ENCODE measurements at places on chromosomes 4 and X.

DNA sequence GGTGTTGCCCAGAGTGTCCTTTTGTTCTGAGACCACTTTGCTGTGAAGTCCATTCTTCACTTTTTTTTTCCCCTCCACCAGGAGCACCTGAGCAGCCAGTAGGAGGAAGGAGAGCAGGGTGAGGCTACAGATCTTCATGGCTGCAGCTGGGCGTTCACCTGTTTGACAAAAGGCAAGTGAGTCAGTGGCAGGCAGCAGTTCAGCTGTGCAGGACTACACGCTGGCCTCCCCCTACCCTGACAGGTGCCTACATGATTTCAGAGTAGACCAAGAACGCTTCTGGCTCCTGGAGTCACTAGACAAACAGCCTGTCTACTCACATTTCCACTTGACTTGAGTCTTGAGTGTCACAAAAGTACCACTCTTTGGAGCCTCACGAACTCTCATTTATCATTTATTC is 2.0 kb downstream of the FGFBP1 start:
- DNase-seq = no peak

GRCh38 chr4:110754716-110755115 is 131.8 kb upstream of the PITX2 start:
- DNase-seq = no peak

DNA sequence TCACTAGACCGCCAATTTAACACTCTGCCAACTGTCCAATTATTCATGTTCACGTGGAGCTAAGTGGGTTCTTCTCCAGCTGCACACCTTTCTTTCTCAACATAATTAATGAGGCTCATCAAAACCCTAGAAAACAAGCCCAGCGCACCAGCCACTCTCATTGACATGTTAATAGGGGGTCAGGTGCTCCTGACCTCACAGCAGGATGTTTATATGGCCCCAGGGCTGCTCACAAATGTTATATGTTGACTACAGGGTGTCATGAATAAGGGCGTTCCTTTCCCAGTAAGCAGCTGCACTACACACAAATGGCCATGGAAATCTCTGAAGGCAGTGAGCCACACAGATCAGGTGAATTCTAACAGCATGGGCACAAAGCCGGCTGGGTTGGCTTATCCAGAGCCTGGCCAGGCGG is 209.8 kb downstream of the MGST2 start:
- DNase-seq = no peak

DNA sequence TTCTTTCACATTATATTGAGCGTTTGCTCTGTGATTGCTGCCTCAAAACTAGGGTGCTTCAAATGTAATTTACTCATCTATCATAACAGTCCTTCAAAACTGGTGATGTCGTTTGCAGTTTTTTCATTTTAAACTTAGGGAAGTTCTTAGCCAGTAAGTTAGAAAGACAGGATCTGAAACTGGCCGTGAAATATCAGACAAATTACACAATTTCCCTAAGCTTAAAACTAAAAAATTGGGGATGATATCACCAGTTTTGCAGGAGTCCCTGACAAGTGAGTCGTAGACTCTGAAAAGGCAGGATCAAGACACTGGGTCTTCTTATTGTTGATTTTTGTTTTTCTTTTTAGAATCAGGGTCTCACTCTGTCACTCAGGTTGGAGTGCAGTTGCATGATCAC is 44.8 kb downstream of the MOB1B start:
- no peak for DNase-seq

- DNase-seq = no peak
Measured at GRCh38 chrX:133290076-133290475, 71.9 kb upstream of the TFDP3 start.

- no peak for DNase-seq
Measured at GRCh38 chr4:26590639-26591038, 6.8 kb downstream of the TBC1D19 start.

DNA sequence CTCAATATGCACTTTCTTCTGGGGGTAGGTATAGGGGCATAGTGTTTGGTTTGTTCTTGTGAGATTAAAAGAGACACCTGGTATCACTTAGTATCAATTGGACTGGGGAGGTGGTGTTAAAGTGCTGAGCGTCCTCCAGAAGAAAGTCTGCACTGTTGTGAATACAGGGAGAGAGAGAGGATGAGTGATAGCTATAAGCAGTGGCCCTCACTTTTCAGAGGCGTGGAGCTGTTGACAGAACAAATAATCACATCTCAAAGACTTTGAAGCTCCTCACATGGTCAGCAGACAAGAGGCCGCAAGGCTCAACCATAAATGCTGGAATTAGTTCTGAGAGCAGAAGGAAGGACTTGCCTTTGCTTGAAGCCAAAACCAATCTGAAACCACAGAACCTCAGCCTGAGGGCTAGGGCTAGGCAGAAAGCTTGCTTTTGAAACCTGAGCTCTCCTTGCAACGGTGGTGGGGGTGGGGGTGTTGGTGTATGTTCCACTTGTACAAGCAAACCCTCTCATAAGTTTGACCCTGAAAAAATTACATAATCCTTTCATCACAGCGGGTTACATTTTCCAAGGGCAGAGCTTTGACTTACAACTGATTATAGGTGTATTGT is 123.2 kb upstream of the SCML1 start:
- DNase-seq = no peak

GRCh38 chr4:164946810-164947209 is 30.6 kb downstream of the TRIM61 start:
- no peak for DNase-seq

- DNase-seq = no peak
Measured at GRCh38 chr4:122073615-122074014, 78.5 kb upstream of the BLTP1 start.

- DNase-seq = no peak
Measured at GRCh38 chrX:65608026-65608425, 59.4 kb upstream of the MSN start.

- DNase-seq = no peak
Measured at GRCh38 chr4:4763822-4764557, 95.5 kb upstream of the MSX1 start.

DNA sequence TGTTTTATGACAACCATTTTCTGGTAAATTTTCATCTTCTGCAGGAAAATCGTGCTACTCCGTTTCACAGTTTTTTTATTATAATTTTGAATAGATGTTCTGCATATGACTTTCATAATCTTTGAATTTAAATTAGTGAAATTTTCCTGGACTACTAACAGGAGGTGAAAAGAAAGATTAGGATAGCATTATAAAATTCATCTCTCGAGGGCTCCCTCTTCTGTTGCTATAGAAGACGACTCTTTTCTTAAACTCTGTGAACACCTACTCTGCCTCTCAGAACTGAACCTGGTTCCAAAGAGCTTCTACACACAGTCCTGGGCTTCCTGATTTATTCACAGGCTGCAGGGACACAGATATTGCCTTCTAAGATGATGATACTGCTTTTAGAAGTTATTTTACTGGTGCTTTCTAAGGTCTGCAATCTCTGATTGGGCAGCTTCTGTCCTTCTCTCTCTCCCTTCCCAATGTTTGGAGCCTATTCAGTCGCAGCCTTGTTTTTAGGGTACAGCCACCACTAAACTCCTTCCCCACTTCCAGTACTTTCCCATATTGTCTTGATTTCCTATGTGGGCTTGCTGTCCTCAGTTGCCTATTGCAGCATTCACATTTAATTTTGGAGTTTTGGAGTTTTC is 10.1 kb upstream of the SAP30 start:
- no peak for DNase-seq

- DNase-seq = no peak
Measured at GRCh38 chr4:41389356-41389755, 132.6 kb downstream of the UCHL1 start.

DNA sequence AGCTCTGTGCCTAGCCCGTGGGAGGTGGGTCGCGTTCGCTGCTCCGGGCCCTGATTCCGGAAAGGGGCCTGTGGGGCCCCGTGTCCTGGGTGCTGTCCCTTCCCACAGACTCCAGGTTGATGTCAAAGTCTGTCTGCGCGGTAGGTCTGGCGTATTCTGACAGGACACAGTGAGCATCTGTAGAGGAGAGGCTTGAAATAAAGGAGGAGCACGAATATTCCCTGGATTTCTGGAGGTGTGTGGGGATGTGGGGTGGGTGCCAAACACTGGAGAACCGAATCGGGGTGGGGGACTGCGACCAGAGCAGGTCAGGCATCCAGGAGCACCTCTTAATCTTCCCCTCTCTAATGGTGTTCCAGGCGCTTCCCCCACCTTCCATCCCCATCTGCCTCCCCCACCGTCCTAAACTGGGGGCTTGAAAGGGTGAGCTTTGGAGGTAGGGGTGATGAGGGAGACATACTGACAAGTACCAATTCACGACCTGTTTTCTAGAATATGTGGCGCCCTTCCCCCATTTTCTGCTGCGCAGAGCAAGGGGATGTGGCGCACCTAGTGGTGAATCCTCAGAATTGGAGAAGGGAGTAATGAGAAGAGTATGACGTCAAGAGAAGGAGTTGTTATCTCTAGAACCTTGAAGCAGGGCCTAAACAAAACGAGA is 877 bp downstream of the GPRASP1 start:
- no peak for DNase-seq

DNA sequence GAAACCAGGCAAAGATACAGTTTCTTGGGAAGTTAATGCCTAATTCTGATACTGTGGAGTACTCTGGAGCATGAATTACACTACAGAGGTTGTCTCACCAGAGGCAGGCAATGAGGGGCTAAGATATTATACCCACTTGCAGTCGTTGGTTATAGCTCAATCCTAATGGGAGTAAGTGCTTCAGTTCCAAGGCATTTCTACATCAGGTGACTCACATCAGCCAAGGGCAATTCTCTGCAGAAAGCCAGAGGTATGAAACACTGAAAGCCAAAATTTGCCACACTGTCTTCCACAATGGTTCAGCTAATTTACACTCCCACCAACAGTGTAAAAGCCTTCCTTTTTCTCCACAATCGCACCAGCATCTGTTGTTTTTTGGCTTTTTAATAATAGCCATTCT is 174.0 kb upstream of the IL15 start:
- DNase-seq = no peak

GRCh38 chrX:22078117-22078516 is 46.0 kb downstream of the PHEX start:
- DNase-seq = no peak

GRCh38 chrX:153441981-153442380 is 3.9 kb downstream of the TREX2 start:
- no peak for DNase-seq

DNA sequence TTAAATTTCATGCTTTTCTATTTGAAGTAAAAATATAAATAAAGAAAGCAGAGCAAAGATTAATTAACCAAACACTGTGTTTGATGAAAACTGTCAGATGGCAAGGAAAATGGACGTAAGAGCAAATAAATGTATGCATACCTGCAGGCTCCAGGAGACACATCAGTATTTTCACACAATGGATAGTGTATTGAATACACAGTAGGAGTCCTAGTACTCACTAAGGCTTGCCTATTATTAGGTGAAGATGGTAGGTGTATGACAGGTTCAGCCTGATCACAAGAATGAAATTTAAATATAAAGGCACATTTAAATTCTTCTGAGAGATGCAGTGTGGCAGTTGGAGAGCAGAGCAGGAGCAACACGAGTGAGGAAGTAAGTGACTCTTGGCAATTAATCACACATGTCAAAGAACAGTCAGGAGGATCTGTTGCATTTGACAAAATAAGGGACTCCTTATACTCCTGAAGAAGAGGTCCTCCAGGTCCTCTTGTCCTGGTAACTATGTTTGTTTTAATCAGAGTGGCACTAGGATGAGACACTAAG is 106.0 kb upstream of the NDST4 start:
- no peak for DNase-seq

- no peak for DNase-seq
Measured at GRCh38 chr4:81684352-81684751, 212.6 kb upstream of the RASGEF1B start.

- DNase-seq = no peak
Measured at GRCh38 chr4:66911880-66912279, 633.4 kb downstream of the CENPC start.

Data from stimulated activated CD8-positive, alpha-beta memory T cell treated with anti-CD3 and anti-CD28 coated beads, Interleukin-7, amount 100 ng/mL, for 48 hours (primary cell).